Activated CD8-positive, alpha-beta memory T cell treated with anti-CD3 and anti-CD28 coated beads for 1 hour (primary cell): ENCODE measurements at places on chromosomes 16 and 17.

DNA sequence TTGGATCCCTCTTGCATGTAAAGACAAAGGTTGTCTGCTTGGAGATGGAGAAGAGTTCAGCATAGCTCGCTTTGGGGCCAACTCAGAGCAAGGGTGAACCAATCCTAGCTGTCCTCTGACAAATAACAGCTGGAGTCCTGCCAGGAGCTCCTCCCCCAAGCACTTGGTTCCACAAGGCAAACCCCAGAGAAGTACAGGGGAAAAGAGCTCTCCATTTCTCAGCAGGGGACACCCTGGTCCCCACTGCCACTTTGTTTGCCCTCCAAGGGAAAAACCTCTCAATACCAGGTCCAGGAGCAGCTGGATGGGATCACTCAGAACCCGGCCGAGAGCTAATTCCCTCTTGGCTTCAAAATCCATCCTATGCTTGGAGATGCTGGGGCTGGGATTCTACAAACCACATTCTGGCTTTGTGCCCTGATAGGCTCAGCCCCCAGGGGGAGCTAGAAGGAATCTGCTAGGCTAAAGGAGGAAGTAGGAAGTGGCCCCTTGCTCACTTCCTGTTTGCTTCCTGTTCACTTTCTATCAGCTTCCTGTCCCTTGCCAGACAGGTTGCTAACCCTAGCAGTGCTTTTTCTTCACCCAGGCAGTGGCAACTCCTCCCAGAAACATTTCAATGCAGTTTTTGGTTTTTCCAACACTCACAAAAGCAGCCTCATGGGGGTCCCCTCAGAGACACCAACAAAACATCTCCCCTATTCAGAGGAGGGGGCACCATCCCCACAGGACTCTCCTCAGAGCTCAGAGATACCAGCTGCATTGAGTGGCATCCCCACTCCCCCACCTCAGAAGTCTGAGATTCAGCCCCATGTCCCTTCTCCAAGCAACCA lies 30.7 kb downstream of the CDRT4 start:
- DNase-seq = no peak

DNA sequence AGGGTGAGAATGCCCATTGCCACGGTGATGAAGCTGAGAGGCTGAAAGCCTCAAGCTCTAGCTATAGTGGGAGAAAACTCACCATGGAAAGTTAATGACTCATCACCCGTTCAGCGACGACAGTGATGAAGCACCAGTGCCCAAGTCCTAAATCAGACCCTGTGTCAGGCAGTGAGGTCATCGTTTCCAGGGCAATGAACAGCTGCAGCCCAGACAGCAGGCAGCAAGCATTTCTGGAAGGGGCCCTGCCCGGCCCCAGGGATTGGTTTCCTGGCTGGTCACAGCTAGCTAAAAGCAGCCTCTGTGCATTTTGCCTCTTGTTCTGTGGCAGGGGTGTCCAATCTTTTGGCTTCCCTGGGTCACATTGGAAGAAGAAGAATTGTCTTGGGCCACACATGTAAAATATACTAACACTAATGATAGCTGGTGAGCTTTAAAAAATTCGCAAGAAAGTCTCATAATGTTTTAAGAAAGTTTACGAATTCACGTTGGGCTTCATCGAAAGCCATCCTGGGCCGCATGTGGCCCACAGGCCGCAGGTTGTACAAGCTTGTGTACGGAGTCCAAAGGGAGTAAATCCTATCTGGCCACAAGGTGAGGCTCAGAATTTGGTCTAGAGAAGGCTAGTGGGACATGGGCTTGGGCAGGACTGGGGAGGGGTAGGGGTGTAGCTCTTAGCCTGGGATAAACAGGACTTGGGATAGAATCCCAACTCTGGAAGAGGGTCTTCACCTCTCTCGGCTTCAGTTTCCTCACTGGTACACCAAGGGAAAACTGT lies 40.6 kb downstream of the MIS12 start:
- no peak for DNase-seq

- no peak for DNase-seq
Measured at GRCh38 chr16:8677481-8677880, 3.1 kb downstream of the ABAT start.

GRCh38 chr16:85173146-85173980 lies 61.1 kb upstream of the CIBAR2 start:
- DNase-seq = no peak

GRCh38 chr16:12511708-12512107 lies 292.0 kb downstream of the CPPED1 start:
- no peak for DNase-seq

DNA sequence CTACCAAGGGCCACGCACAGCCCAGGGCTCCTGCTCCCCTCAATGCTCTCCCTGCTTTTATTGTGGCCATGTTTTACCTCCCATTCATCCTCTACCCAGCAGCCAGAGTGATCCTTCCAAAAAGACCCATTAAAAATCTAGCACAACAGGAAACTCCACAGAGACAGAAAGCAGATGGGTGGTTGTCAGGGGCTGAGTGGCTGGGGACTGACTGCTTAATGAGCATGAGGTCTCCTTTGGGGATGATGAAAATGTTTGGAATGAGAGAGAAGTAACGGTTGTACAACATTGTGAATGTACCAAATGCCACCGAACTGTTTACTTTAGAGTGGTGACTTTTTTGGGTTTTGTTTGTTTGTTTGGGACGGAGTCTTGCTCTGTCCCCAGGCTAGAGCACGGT lies 107.4 kb downstream of the GAS7 start:
- DNase-seq = no peak

DNA sequence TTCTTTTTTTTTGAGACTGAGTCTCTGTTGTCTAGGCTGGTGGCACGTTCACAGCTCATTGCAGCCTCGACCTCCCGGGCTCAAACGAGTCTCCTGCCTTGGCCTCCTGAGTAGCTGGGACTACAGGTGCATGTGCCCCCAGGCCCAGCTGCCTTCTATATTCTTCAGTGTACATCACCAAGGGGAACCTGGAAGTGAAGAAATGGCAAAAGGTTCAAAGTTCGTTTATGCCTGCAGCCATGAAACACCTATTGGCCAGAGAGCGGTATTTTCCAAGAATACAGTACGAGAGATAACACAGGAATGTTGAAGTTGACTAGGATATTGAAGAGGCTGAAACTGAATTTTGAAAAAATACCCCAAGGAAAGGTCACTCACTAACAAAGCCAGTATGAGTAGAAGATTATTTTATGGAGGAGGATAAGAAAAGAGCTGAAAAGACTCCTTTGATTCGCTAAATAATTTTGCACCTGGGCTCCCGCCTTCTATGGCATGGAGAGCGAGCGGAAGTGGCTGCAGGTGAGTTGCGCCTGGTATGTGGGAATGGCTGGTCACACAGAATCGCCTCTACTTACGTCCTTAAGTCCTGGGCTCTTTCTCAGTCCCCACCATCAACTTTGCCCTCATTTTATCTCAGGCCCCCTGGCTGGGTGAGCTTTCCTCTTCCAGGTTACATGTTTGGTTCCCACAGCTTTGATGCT lies 9.8 kb downstream of the ST6GALNAC1 start:
- no peak for DNase-seq
